ENCODE measurements at places on chromosomes 13 and 19.

DNA sequence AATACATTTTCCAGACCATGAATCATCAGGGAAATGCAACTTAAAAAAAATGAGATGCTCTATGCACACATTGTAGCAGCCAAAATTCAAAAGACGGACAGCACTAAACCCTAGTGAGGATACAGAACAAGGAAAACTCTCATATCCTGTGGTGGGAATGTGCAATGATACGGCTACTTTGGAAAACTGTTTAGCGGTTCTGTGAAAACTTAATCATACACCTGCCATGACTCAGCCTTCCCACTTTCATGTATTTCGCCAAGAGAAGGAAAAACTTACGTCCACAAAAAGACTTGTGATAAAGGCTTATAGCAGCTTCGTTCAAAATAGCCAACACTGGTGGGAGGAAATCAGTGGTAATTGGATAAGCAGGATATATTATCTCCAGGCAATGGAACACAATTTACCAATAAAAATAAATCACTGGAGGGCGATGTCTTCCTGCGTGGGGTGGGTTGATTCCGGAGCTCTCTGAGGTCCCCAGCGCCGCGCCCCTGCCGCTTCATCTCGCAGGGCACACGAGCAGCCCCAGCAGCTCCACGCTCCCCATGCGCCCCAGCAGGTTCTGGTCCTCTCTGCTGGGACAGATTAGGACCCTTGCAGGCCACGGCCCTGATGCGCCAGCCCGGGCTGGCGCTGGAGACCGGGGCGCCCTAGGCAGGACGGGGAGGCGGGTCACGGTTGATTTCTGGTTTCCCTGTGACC is 97.2 kb upstream of the ARHGEF7 start:
- no peak for DNase-seq

- DNase-seq: peak; percentile 87
Observed at GRCh38 chr19:6530386-6531162, at the start of gene TNFSF9. Gene TNFSF9, plus strand, starts transcription at chr19:6531026. Its CDS starts 11 bp downstream, at chr19:6531037.

GRCh38 chr13:112261924-112262323 is 114.2 kb upstream of the SPACA7 start:
- DNase-seq: no peak

DNA sequence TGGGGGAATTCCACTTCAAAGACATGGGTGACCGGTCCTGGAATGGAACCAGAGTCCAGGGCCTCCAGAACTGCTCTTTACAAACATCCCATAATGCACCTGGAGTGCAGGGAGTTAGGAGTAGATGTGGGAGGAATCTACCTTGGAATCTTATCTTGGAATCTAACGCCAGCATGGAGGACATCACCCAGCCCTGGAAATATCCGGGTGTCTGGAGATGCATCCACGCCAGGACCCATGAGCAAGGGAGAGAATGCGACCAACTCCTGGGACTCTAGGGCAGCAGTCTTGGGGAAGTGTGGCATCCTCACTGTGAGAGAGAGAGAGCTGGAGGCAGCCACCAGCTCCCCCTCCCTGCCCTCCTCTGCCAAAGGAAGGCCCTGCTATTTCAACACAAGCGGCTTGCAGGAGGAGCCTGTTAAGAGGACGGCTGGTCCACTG is 211.8 kb downstream of the UQCRFS1 start:
- DNase-seq: no peak

- no peak for DNase-seq
Observed at GRCh38 chr19:3323026-3323425, 43.4 kb upstream of the NFIC start.

DNA sequence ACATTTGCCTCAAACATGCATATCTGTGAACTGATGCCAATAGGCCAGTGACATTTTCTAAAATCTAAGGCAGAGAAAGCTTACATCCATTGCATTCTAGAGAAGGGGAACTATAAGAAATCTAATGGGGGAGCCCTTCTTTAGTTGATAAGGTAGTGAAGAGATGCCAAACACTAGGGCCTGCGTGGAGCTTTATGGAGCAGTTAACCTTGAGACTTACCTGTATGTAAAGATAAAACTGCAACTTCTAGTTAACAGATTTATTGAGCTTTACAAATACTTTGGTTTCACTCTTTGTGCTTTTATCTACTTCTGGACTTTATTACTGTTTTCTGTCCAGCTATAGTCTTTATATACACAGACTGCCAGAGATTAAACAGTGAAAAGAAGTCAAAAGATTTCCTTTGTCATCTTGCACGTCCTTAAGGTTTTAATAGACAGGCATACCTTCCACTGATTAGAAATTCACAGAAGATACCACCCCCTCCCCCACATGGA is 457.6 kb downstream of the KLF12 start:
- no peak for DNase-seq

DNA sequence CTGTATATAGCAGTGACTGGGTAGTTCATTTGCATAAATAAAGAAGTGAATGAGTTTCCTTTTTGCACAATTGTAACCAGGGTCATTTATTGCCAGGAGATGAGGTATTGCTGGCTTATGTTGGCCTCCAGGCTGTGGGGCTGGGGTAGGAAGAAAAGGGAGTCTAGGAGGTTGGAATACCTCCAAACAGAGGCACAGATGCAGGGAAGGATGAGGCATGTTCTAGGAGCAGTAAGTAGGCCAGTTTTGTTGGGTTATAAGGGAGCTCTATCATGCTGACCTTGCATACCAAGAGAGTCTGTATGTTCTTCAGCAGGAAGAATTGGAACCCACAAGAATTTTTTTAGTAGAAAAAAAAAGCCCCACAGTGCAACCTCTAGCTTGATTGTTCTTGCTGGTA is 17.2 kb upstream of the CYSLTR2 start:
- no peak for DNase-seq

DNA sequence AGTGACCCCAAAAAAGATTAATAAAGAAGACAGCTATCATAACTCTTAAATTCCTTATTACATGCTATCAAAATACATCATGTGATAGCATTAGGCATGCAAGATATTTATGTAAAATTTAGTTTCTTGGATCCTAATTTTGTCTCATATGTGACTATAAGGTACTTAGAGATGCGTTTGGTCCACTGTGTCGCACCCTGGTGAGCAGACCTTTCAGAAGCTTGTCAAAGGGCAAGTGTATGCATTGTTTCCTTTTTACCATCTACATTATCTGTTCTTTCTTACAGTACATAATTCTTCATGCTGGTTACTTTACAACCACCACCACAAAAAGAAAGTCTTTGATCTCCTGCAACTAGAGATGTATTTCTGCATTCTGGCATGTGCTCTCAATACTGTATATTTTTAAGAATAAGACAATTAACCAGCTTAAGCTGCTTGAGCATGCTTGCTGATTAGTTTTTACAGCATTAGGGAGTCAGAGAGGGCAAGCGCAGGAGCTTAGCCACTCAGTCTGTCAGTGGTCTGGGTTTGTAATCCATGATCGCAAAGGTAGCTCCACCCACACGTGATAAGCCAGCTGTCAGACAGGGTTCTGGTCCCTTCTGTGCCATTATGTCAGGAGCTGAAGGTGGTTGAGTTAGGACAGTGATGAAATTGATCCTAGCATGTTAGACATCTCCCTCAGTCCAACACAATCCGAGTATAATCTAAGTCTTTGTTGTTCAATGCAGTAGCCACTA is 500.9 kb downstream of the MYO16 start:
- DNase-seq: no peak

- DNase-seq: no peak
Observed at GRCh38 chr13:92512852-92513251, 713.8 kb upstream of the GPC6 start.

- peak; percentile 15 for DNase-seq
Observed at GRCh38 chr19:51681286-51681941, 11.7 kb upstream of the SPACA6 start.

DNA sequence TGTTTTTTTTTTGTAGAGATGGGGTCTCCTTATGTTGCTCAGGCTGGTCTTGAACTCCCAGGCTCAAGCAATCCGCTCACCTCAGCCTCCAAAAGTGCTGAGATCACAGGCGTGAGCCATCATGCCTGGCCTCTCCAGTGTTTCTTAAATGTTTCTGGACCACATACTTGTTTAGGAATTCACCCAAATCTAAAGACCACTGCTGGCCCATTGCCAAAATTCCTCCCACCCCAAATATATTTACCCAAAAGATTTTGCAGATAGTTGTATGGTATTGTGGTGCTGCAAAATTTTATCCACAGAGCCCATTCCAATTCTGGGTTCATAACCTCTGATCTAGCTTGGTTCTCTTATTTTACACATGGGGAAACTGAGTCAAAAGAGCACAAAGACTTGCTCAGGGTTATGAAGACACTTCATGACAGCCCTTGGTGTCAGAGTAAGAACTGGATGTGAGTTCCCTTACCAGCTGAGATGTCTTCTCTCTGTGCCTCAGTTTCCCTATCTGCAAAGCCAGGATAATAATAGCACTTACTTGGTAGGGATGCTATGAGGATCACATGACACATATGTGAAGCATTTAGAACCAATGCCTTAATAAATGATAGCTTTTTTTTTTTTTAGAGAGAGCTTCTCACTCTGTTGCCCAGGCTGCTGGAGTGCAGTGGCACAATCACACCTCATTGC is 10.9 kb downstream of the NFILZ start:
- no peak for DNase-seq

DNA sequence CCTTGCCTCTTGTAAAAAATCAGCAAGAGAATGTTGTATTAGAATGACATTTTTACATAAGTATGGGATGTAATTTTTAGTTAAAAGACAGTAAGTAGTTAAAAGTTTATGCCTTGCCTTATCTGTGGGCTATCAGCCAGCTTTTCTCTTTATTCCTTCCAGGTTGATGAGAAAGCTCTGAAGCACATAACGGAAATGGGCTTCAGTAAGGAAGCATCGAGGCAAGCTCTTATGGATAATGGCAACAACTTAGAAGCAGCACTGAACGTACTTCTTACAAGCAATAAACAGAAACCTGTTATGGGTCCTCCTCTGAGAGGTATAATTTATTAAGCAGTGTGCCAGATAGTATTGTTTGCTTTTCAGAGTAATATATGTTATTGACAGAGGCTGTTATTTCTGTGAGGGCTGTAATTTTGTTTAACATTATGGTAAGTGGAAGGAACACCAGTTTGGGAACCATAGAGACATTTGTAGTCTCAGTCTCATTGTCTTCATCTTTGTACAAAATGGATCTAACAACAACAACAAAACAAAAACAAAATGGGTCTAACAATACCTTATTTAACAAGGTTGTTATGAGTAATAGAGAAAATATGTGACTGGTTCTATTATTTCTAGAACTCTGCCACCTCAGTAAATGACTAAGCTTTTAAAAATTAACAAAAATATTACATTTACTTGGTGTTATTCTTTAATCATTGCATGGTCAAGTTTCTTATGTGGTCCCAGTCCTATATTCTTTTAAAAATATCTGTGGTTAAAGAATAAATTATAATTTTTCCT is 112.8 kb downstream of the TDRD3 start:
- DNase-seq: peak; percentile 49

DNA sequence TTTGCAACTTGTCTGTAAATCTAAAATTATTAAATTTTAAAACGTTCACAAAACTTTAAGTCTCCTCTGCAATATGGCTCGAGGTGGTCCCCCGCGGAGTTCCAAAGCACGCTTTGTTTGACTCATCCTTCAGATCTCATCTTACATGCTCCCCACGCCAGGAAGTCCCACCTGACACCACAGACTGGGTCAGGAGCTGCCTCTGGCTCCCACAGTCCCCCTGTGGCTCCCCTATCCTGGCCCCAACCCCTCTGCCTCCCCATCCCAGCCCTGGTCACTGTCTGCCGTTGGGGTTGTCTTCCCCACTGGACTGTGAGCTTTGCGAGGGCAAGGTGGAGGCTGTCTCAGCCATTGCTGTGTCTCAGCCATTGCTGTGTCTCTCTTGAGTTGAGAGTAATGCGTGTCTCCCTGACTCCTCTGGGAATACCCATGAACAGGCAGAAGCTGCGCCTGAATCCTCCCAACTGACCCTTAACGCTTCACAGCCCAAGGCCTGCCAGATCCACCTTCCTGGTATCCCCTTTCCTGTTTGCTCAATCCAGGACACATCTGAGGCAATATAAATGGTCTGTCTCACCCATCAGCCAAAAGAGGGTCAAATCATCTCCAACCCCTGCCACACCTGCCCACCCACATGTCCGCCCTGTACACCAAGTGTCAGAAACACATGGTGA is 15.9 kb downstream of the DYRK1B start:
- DNase-seq: no peak

GRCh38 chr13:99955747-99956472 is 15.7 kb downstream of the ZIC5 start:
- no peak for DNase-seq

DNA sequence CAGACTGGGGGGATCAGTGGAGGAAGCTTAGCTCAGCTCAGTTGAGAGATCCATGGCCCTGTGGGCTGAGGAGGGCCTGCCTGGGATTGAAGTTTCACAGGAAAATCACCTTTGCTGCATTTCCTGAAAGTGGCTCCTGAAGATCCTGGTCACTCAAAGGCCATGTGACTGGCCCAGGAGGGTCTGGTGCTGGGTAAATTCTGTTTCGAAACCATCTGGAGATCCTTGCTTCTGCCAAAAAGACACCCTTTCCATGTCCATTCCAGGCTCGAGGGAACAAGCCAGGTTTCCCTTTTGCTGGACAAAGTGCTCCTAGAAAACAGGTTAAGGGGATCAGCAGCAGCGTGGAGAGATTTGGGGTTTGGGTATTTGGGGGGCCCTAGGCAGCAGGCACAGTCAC is 293.3 kb downstream of the ZNF536 start:
- DNase-seq: no peak

DNA sequence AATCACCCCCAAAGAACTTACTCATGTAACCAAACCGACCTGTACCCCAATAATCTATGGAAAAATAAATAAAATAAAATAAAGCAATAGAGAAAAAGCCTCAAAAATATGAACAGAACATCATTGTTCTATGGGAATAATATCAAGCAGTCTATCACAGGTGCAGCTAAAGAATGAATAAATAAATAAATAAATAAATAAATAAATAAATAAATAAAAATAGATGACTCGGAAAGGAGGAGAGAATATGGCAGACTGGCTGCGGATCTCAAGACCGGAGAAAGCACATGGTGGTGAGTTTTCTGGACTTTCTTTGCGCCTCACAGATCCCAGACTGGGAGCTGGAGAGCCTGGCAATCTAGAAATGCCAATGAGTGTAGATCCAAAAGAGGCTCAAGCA is 22.4 kb upstream of the CEACAM20 start:
- no peak for DNase-seq

GRCh38 chr13:73063166-73063565 is 4.4 kb downstream of the KLF5 start:
- no peak for DNase-seq

DNA sequence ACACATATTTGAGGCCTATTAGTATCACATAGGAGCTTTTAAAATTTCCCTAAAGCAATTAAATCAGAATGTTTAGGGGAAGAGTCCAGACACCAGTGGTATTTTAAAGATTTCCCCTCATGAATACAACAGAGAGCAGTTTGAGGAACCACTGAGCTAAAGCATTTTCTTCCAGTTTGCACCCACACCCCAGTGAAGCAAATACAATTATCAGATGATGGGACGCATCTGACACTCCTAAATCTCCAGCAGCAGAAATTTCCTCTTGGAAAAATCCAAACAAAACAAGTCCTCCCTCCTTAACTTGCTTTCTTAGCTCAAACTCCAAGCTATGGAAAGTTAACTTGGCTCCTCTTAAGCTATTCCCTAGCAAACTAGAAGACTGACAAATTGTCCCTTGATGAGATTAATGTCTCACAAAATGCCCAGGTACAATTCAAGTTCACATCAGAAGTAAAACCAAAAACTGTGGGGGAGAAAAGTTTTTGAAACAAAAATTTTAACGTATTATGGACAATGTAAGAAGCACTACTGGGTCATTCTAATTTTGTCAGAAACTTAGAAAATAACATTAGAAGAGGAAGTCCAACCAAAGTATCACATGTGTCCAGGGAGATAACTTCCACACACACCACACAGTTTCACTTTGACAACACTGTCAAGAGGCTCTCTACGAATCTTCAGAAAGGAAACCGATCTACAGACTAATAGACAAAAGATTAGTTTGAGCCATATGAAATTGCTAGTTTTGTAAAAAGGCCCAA is 74.1 kb downstream of the ABCC4 start:
- DNase-seq: no peak

Data from ELR (cell line).